ENCODE measurements at places on chromosomes 4 and X. TPM values are rescaled to one million over a fixed set of nuclear protein-coding genes. Genes with fewer than 3 reads are reported as not detected.

DNA sequence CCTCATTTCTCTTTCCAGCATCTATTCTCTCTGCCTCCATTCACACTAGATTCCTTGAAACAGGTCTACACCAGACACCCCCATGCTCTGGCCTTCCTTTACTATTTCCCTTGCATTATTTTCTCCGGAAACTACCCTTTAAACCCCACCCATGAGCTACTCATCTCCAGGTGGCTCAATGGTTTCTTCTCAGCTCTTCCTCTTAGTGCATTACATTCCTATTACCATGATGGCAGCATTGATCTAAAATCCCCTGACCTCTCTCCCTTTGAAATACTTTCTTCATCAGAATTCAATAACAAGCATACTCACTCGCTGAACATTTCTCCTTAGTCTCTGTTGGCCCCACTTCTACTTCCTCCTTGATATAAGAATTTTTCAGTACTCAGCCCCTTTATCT lies 94.6 kb downstream of the SYNPO2 start:
- no peak for DNase-seq

DNA sequence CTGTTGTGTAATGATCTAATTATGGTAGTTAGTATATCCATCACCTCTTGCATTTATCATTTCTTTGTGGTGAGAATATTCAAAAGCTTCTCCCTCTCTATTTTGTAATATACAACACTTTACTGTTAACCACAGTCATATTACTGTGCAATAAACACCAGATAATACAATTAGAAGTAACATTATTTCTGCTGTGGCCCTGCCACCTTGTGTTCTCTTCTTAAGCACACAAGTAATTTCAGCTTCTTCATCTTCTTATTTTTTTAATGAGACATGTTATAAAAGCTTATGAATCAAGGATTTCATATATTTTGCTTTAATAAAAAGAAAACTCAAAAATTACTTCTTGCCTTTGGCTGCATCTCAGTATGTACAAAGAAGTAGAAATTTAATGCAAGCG lies 675.2 kb upstream of the INTU start:
- DNase-seq = no peak

- no peak for DNase-seq
These were observed 170.2 kb downstream of the ADGRA3 start for GRCh38 chr4:22345678-22346077.

DNA sequence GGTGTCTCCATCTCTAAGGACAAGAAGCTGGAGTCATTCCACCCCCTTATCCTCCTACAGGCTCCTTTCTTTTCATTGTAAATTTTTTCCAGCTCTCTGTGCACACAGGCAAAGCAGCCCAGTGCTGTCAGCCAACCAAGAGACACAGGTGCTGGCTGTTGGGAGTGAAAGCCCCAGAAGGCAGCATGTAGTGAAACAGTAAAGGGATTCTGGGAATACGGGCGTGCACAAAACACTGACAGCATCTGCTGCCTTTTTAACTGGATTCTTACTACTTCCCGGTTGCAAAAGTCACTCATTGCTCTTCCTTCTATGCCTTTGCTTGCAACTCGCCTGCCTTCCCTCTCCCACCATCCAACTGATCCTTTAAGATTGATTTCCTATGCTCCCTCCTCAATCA lies 208.6 kb upstream of the PRPS2 start:
- DNase-seq = no peak

GRCh38 chrX:44183329-44183728 lies 160.1 kb downstream of the EFHC2 start:
- no peak for DNase-seq

DNA sequence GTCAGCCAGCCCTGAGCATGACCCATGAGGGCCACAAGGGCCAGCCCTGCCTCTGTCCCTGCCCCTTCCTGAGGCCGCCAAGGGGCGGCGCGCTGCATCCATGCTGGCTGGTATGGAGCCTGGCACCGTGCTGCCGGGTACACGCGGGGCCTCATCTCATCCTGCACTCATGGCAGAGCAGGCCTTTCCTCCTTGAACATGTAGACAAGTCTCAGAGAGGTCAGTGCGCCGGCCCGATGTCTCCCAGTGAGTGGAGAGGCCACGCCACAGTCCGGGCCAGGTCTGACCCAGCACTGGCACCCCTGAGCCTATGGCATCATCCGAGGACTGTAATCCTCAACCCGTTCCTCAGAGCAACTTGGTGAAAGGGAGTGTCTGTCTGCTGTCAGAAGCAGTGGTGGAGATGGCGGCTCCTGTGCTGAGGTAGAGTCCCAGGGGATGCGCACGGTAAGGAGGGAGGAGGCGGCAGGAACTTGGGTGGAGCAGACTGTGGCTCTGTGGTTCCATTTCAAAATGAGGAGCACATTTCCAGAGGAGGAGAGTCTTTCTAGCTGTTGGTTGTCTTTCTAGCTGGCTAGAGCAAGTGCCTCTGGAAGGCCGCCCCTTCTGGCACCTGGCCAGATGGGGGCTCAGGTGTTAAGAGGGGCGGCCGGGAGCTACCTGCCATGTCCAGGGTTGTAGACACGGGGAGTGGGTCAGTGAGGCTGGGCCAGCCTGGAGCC lies 32.8 kb downstream of the TRMT44 start:
- no peak for DNase-seq

- no peak for DNase-seq
These were observed 47.4 kb upstream of the MND1 start for GRCh38 chr4:153297116-153297515.

DNA sequence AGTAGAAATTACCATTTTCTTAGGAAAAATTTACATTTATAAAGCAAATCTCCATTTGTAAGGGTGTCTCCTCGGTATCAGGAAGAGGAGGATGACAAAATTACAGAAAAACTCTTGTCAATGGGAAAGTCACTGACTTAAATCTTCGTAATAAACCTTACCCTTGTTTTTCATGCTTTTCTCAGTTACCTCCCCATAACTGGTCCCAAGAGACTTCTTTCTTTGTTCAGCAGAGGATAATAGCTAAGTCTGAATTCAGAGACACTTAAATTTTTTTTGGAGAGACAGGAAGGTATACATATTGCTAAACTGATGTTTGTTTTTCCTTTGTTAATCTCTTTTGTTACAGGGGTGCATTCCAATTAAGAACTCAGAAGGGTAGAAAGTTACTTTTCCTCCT lies 125.5 kb upstream of the JADE1 start:
- DNase-seq = no peak

- DNase-seq = no peak
These were observed 216.1 kb upstream of the TLL1 start for GRCh38 chr4:165656829-165657490.

GRCh38 chr4:3572363-3572762 lies 40.1 kb upstream of the LRPAP1 start:
- DNase-seq = no peak

- no peak for DNase-seq
These were observed 472.7 kb downstream of the ARAP2 start for GRCh38 chr4:35771571-35771970.

DNA sequence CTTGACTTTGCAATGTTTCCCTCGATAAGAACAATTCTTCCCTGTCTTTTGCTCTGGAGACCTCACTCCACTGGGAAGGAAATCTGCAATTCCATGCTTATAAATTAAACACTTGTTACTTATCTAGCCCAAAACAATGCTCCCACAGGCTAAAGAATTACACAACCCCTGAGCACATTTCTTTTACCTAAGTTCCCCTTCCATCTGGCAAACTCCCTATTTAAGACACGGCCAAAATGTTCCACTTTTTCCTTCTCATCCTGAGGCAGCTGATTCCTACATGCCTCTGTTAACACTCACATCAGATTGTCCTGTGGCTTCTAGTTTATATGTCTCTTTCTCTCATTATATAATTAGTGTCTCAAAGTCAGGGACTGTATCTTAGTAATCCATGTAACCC lies 211.7 kb downstream of the COX18 start:
- no peak for DNase-seq

DNA sequence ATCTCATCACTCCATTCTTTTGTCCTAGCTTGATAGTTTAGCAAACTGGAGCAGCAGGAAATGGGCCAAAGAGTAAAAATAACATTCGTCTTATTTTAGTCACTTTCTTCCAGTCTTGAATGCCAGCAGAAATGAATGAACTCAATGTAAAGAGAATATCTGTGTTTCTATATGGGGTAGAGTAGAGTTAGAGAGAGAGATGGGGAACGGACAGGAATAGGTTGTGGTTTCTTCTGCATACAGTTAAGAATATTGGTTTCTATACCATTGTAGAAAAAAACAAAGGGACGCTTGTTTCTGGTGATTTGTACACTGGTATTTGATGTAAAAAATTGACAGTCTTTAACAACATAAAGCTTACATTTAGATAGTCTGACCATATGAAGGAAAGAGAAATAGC lies 8.9 kb downstream of the GPR174 start:
- DNase-seq = no peak

GRCh38 chr4:23897564-23898109 lies 7.8 kb upstream of the PPARGC1A start:
- DNase-seq = no peak

GRCh38 chr4:185708348-185708747 lies 103.6 kb downstream of the SORBS2 start:
- no peak for DNase-seq

DNA sequence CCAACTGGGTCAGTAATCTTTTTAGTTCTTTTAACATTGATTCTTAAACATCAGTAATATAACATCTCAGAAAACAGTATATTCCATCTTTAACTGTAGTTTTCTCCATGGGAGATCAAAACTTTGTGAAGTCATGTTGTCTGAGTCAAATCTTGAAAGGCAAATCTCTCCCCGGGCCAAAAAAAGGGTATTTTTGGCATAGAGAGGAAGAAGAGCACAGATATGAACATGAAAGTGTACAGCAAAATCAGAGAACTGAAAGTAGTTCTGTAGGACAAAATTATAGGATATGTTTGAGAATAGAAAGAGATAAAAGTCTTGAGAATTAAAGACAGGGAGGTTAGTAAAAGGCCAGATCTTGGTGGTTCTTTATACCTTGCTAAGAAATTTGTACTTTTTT lies 176.4 kb upstream of the GYPA start:
- no peak for DNase-seq

GRCh38 chrX:6053141-6053540 lies 175.5 kb downstream of the NLGN4X start:
- DNase-seq = no peak

GRCh38 chrX:41737065-41737464 lies 13.1 kb downstream of the GPR82 start:
- peak; percentile 73 for DNase-seq

- DNase-seq = no peak
These were observed 6.0 kb downstream of the RPA4 start for GRCh38 chrX:96889726-96890125.

- DNase-seq = no peak
These were observed 283.2 kb downstream of the DCHS2 start for GRCh38 chr4:154208424-154208823.

DNA sequence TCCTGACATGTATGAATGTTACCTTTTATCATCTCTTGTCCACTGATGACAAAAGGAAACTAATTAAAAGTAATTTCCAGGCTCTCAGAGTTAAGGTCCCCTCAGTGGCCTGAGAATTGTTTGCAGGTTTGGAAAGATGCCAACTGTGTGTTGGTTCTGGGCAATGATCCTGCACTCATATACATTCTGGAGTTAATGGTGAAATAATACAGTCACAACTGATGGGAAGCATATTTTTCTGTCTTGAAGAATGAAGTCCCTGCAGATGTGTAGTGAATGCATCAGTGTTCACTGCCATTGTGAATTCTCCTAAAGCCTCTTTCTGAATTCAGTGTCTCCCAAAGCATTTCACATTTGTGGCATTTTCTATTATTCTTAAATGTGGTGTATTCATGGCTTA lies 238.1 kb upstream of the PPP1R2C start:
- no peak for DNase-seq

GRCh38 chrX:136268051-136269048 lies 17.1 kb upstream of the MAP7D3 start:
- DNase-seq = peak; percentile 64

GRCh38 chr4:111537871-111538270 lies 607.4 kb upstream of the FAM241A start:
- DNase-seq = no peak

DNA sequence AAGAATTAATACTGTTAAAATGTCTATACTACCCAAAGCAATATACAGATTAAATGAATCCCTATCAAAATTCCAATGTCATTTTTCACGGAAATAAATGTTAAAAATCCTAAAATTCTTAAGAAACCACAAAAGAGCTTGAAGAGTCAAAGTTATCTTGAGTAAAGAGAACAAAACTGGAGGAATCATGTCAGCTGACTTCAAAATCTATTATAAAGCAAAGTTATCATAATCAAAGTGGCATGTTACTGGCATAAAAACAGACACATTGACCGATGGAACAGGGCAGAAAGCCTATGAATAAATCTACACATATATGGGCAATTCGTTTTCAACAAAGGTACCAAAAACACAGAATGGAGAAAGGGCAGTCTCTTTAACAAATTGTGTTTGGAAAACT lies 579.0 kb downstream of the INPP4B start:
- no peak for DNase-seq

- DNase-seq = no peak
These were observed 11.0 kb upstream of the TBC1D8B start for GRCh38 chrX:106791495-106791894.

DNA sequence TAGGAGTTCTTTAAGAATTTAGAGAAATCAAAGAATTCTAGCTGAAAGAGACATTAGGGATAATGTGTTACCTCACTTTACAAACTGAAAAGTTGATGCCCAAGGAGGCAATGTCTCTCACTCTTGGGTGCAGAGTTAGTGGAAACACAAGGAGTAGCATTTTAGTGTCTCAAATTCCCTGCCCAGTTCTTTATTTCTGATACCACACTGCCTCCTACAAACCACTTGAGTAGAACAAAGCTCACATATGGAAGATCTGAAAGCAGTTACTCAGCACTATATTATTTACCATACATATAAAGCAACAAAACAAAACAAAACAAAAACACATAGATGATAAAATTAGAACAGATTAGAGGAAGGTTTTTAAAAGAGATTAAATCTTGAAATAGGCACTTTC lies 124.2 kb downstream of the REELD1 start:
- DNase-seq = no peak

- DNase-seq = no peak
These were observed 126.4 kb upstream of the GATB start for GRCh38 chr4:151887031-151887815.

GRCh38 chrX:110699109-110699508 lies 96.5 kb downstream of the CHRDL1 start:
- DNase-seq = no peak

The SYNPO2 gene
- 0.18 TPM for total RNA-seq

The DOCK11 gene
- total RNA-seq = 49.5 TPM

The MAGEC2 gene
- total RNA-seq = not detected

The TLR1 gene
- total RNA-seq = 1.5 TPM

The MAGEE2 gene
- not detected for total RNA-seq

The TMEM185A gene
- 13.2 TPM for total RNA-seq

The BEND2 gene
- not detected for total RNA-seq

The TNMD gene
- not detected for total RNA-seq

The IL9R gene
- 3.8 TPM for total RNA-seq

The ATP6AP2 gene
- total RNA-seq = 45.5 TPM

The FAM184B gene
- not detected for total RNA-seq

The FAT1 gene
- total RNA-seq = not detected

The PNMA5 gene
- total RNA-seq = not detected
